ENCODE measurements at places on chromosomes 16 and 17.

DNA sequence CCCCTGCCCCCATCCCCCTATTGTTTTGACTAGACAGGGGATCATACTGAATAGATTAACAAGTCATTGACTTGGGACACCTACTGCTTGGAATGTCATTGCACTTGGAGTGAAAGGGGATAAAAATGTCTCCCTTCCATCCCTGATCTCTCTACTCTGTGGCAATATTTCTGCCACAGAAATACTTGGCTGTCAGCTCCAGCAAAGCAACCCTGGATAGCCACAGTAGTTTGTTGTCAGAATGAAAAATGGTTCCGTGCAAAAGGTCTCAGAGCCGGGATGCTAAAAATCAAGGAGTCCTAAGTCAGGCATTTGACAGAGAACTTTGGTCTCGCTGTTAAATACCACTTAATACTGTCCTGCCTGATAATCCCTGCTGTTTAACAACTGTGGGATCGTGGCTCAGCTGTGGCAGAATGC, 722.0 kb upstream of the SOX9 start:
- no peak for DNase-seq

GRCh38 chr17:53629188-53629587, 193.5 kb upstream of the KIF2B start:
- no peak for DNase-seq

GRCh38 chr17:7215652-7216180, 3.9 kb downstream of the DLG4 start:
- no peak for DNase-seq

DNA sequence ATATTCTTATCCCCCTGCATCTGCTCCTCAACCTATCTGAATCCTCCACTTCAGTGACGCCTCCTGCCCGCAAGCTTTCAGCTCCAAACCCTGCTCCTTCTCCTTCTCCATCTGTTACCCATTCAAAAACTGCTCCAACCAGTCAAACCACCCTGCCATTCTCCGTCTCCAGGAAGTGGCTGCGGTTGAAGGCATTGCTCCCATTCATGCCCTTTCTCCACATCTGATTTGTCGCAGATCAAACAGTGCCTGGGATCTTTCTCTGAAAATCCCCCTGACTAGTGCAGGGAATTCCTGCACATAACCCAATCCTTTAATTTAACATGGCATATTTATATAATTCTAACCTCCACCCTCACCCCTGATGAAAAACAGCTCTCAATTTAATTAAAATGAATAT, 56.3 kb downstream of the SLFN5 start:
- DNase-seq, result no peak

DNA sequence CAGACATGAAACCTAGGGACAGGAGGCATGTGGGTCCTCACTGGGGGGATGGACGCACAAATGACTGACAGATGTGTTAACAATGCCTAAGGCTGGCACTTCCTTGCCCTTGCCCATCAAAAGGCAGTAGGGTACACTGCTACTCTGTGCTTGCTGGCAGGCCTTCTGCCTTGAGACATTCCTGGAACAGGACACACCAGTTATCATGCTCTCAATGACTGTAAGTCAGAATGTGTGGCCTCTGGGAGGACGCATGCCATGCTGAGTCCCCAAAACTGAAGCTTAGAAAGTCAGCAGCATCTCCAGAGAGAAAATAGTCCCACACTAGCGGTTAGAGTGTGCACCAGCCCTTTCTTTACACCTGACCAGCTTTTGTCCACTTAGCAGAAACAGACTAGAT, 16.1 kb upstream of the SREBF1 start:
- no peak for DNase-seq

GRCh38 chr17:5437721-5438317, 1.1 kb downstream of the C1QBP start:
- no peak for DNase-seq

GRCh38 chr16:11090232-11090631, 145.9 kb downstream of the CLEC16A start:
- DNase-seq, result peak; percentile 82
